ENCODE measurements at places on chromosomes 13 and 19.

- DNase-seq: no peak
Measured at GRCh38 chr13:93624311-93624777, 397.7 kb downstream of the GPC6 start.

- DNase-seq: no peak
Measured at GRCh38 chr13:31965361-31966066, 66.1 kb upstream of the FRY start.

DNA sequence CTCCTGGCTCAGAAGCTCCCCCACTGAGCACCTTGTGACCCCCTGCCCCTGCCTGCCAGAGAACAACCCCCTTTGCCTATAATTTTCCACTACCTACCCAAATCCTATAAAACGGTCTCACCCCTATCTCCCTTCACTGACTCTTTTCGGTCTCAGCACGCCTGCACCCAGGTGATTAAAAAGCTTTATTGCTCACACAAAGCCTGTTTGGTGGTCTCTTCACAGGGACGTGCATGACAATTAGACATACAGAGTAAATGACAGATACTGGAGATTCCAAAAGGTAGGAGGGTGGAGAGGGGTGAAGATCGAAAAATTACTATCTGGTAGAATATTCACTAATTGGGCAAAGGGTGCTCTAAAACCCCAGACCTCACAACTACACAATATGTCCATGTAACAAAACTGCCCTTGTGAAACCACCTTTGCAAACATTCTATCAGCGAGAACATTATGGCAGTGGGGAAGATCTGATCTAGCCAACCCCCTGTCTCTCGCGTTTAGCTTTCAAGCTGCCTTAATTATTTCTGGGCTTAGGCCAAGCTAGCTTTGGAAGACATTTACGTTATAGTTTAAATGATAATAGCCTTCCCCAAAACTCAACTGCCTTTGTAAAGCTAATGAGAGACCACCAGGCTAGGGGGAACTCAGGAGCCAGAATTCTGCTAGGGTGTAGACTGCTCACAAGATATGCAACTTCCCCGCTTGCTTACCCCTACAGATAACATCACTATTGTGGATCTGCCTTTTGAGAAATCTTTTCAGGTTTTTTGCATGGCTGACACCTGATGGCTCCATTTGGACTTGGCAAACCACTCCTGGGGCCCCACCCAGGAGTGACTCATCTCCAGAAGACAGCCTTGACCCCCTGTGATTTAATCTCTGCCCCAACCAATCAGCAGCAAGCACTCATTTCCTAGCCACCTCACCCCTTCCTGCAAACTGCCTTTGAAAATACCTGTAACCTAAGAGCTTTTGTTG lies 1534.0 kb upstream of the SPRY2 start:
- no peak for DNase-seq

GRCh38 chr13:22227895-22228294 lies 557.0 kb downstream of the FGF9 start:
- DNase-seq: no peak

- DNase-seq: no peak
Measured at GRCh38 chr13:60623151-60623550, 226.1 kb downstream of the TDRD3 start.

Measured in stimulated activated CD4-positive, alpha-beta T cell treated with anti-CD3 and anti-CD28 coated beads, Interleukin-15, amount 100 ng/mL, for 48 hours (primary cell).